Stimulated activated CD8-positive, alpha-beta memory T cell treated with anti-CD3 and anti-CD28 coated beads, Interleukin-15, amount 100 ng/mL, for 24 hours (primary cell): ENCODE measurements at places on chromosomes 1 and 21.

- no peak for DNase-seq
Observed at GRCh38 chr1:70169018-70169839, 36.1 kb downstream of the LRRC40 start.

- DNase-seq = no peak
Observed at GRCh38 chr1:203089651-203090045, 3.8 kb upstream of the MYOG start.

DNA sequence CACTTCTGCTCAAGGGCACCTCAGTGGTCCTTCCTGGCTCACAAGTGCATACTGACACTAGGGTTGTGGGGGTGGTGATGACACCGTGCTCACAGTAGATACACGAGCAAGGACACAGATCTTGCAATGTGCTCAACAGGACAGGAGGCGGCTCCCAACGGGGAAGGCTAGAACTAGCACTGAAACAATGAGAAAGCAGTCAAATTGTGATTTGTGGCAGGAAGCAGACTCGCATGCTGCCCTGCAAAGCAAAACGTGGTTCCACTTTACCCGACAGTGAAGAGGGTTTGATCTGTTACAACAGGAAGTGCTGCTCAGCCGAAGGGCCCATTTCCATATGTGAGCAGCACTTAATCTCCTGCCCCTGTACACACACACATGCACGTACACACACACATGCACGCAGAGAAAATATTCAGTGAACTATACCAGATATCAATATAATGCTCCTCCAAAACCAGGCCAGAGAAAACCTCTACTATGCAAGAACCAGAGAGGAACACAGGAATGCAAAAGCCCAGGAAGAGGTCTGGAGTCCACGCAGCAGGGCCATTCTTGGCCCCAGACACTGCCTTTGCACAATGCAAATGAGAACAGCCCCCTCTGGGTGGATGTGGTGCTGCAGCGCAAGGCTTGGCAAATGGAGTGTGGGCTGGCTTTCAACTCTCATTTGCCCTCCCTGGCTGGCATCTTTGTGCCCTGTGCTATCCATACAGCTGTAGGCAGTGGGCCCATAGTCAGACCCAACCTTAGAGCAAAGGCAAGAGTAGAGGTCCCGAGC, 47.1 kb downstream of the KANK4 start:
- DNase-seq = no peak

DNA sequence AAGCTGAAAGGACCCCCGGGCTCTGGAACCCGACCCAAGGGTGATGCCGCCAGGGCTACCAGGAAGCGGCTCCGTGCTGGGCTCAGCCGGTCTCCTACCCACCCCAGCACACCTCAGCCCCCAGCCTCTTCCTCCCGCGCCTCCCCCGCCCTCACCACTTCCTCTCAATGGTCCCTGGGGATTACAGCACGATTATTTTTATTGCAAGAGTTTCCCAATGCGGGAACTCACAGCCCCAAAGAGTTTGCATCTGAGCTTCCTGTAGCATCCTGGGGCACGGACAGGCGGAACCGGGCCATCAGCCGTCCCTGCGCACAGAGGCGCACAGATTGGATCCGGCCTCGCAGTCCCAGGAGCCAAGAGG, 8.7 kb upstream of the SLX9 start:
- DNase-seq = no peak

- no peak for DNase-seq
Observed at GRCh38 chr1:43507296-43508295, 23.1 kb upstream of the PTPRF start.
